Fibroblast of skin of right biceps (primary cell): ENCODE measurements at places on chromosomes 2 and 18.

GRCh38 chr2:3876685-3877084 lies 173.3 kb downstream of the DCDC2C start:
- no peak for DNase-seq

- peak; percentile 51 for DNase-seq
Observed at GRCh38 chr2:215003001-215003400, 135.4 kb downstream of the ABCA12 start.

- no peak for DNase-seq
Observed at GRCh38 chr18:23485386-23485785, 17.9 kb upstream of the RMC1 start.

GRCh38 chr2:41873102-41874031 lies 174.5 kb upstream of the PKDCC start:
- peak; percentile 80 for DNase-seq

GRCh38 chr2:122412360-122412759 lies 656.9 kb downstream of the TSN start:
- no peak for DNase-seq

DNA sequence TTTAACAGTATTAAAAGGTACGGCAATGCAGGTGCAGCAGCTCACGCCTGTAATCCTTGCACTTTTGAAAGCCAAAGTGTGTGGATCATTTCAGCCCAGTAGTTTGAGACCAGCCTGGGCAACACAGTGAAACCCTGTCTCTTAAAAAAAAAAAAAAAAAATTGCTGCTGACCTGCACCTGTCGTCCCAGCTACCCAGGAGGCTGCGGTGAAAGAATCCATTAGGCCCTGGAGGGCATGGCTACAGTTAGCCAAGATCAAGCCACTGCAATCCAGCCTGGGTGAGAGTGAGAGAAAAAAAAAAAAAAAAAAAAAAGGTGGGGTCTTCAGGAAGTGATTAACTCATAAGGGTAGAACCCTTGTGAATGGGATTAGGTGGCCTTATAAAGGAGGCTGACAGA lies 12.8 kb downstream of the CUL3 start:
- DNase-seq: no peak

- no peak for DNase-seq
Observed at GRCh38 chr2:8580316-8581233, 101.3 kb upstream of the ID2 start.

GRCh38 chr2:121298476-121298875 lies 13.5 kb upstream of the TFCP2L1 start:
- DNase-seq: no peak

DNA sequence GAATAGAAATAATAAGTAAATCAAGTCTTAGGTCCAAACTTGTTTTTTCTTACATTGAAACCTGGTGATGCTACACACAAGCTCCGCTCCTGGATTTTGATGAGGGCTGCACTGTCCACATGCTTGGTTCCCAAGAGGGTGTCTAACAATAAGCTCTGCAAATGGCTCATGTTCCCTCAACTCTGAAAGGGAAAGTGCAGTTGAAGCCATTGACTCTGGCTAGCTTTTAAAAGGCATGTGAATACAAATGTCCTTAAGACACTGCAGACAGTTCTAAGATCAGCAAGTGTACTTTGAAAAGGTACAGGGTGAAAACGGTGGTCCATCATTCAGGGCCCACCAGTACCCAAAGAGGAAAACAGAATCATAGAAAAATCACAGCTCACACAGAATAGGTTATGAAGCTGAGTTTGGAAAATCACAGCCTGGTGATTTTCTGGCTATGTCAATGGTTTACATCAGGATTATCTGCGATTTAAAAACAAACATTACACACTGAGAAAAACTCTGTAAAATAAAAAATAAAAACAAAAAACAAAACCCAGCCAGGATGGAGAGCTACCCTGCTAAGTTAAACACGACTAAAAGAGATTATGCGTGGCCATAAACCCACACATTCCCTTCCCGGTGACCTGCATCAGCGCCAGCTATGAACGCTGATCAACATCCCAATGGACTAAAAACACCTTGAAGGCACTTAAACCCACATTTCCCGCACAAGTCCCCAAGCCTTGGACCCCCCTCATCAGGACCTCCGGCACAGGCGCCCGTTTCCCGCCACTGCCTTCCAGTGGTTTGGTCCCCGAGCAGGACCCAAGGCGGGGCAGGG lies 554 bp downstream of the PFN4 start:
- no peak for DNase-seq

DNA sequence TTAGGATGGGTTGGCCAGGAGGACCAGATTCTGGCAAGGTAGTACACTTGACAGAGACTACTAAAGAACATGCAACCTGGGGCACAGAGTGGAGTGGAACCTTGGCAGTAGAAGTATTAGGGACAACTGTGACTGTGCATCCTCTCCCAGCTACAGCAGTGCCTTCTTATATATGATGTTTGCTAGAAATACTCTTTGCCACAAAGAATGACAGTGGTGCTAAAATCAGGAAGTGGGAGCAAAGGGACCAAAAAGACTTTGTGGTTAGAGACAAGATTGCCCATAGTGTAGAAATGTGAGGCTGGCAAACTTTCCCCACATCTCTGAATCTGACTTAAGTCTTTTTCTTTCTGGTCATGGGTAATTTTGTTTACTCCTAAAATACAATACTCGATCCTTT lies 9.4 kb upstream of the SLC38A11 start:
- DNase-seq: no peak

DNA sequence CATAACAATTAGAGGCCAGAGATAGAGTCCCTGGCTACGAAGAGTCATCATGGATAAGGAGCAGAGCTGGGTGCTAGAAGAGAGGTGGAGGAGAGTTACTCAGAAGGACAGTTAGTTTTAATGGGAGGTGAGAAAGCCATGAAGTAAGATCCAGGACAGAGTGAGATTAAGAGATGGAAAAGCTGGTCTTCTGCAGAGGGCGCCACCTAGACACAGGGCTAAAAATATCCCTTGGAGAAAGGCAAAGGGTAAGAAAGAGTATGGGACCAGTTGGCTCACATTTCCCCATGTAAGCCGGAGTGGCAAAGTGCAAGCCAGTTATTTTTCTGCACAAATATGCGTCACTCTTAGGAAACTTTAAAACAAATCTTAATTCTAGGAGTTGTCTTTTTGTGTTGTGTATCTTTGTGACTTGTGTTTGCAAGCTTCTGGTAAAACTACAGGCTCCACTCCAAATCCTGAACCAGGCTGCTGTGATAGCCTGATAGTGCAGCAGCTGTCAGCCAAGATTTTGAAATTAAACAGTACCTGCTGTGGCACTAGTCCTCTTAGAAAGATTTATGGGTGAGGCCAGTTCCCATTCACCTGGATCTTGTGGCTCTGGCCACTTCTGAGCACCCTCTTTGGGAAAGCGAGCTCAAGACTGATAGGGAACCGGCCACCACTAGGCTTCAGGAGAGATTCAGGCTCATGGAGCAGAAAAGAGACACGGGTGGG lies 204.2 kb downstream of the TPGS2 start:
- DNase-seq: no peak

DNA sequence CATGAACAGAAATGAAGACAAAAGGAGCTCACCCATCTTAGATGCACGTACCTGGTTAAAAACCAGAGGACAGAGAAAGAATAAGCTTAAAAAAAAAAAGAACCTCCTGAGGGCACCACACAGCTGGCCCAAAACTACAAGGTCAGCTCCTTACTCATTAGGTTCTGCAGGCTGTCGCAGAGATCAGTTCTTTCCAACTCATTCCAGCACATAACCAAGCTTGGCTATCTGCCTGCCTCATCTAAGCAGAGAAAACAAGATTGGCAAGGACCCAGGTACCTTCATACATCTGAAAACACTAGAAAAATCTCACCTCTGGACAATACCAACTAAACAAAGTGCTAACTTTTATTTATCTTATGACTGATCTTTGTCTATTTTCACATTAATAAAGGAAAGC lies 89.9 kb downstream of the NOL10 start:
- DNase-seq: no peak

DNA sequence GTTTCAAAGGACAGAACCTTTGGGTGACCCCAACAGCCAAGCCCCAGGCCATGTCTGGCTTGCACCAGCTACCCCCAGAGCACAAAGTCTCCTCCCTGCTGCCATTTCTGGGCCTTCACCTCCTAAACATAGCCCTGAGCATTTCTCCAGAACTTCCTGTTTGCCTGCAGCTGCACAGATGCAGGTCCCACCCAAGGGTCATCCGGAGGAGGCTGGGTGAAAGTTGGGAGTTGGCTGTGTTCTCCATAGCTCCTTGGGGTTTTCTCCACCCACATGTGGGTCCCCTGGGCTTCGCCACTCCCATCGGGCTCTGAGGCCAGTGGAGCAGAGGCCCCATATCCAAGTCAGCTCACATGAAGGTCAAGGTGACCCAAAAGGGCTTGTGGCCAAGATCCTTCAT lies 4.3 kb downstream of the TNP1 start:
- no peak for DNase-seq

DNA sequence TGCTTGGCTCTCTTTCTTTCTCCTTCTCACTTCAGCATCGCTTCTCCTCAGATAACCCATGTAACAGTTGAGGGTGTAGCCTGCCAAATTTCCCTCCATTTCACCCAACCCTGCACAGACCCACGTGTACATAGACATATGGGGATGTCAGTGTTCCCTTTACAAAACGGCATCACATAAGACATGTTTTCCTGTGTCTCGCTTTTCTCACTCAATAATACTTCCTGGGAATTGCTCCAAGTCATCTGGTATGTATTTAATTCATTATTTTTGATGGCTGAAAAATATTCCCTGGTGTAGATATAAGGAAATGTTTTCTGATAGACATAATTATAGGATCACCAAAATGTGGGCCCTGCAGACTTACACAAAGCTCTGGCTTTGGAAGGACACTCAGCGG lies 176.8 kb downstream of the LOXHD1 start:
- DNase-seq: peak; percentile 12

DNA sequence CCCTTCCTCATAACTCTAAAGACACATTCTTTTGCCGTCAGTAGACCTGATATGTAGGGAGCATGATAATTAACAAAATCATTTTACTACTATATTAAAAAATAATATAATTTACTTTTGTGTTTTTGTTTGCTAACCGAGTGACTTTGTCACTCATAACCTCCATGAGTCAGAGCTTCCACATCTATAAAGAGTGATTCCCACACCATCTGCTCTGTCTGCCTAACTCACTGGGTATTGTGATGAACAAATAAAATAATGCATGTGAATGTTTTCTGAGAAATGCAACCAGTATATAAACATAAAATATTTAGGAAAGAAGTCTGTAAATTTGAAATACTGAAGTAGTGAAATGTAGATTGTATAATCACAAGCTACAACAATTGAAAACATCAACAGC lies 123.4 kb upstream of the DSEL start:
- no peak for DNase-seq

DNA sequence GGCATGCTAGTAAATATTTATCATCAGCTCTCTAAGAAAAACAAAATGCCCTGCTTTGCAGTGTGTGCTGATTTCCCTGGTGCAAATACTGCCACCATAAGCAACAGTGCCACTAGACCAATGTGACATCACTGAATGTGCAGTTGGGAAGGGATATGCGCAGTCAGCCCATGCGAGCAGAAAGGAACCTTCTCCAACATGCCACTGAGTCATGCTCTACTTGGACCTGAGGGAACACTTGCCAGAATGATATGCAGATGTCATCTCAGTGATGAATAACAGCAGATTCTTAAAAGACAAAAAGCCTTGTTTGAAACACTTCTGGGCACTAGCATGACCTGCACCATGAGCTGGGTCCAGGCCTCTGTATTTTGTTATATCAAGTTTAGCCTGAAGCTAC lies 55.3 kb upstream of the REL start:
- no peak for DNase-seq

- peak; percentile 89 for DNase-seq
Observed at GRCh38 chr2:238688193-238689153, 159.4 kb upstream of the TWIST2 start.

DNA sequence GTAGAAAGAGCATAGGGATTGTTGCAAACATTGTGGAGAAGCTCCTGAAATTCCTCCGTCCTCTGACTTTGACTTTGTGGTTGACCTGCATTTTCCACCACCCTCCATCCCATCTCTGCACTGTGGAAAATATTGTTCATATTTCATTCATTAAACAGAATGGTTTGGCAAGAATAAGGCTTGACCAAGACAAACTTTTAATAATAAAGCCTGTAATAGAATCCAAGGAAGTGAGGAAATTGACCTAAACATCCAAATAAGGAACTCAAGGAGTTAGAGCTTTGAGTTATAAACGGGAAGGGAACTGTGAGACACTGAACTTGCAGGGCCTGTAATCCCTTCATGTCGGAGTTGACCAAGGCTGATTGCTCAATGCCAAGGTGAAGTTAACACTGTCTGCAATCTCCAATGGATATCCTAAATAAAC lies 115.2 kb downstream of the GFPT1 start:
- peak; percentile 67 for DNase-seq

GRCh38 chr2:236538242-236538641 lies 31.4 kb upstream of the ACKR3 start:
- DNase-seq: no peak

DNA sequence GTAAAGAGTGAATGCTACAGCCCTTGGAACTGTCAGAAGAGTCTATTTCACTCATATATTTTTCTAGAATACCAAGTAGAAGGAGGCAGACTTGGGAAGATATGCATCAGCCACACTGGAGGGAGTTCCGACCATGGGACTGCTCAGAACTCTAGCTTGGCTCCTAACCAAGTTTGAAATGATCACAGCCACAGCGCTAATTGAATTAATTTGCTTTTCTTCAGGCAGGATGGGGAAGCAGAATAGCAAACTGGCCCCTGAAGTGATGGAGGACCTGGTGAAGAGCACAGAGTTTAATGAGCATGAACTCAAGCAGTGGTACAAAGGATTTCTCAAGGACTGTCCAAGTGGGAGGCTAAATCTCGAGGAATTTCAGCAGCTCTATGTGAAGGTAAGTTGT lies 51.4 kb downstream of the VSNL1 start:
- DNase-seq: no peak

- DNase-seq: no peak
Observed at GRCh38 chr2:152781175-152781574, 62.8 kb downstream of the ARL6IP6 start.

- no peak for DNase-seq
Observed at GRCh38 chr2:231288590-231288989, 90.2 kb downstream of the ARMC9 start.

- DNase-seq: no peak
Observed at GRCh38 chr2:230920167-230920566, 4.9 kb downstream of the GPR55 start.

DNA sequence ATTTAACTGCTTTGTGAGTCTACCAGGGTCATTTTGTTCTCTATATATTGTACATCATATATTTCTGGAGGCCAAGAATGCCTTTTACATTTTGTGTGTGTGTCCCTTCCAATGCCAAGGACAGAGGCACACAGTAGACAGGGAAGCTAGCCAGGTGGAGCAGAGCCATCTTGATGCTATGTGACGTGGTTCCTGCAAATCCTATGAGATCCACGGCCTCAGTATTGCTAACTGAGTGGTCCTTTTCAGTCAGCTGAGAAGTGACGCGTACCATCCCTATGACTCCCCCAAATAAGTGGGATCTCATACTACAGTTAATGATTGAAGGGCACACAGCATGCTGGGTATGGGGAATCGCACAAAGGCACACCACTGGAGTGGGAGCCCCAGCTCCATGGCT lies 27.3 kb downstream of the CCDC141 start:
- DNase-seq: no peak
